ENCODE measurements at places on chromosomes 13 and 19.

GRCh38 chr13:100089465-100090032 is 656 bp downstream of the PCCA start:
- peak; percentile 47 for DNase-seq

- peak; percentile 81 for DNase-seq
These were observed 2.7 kb upstream of the CNN1 start for GRCh38 chr19:11535792-11536595.

- DNase-seq: no peak
These were observed 10.0 kb downstream of the KCNC3 start for GRCh38 chr19:50319156-50319555.

GRCh38 chr13:104779311-104779993 is 1713.2 kb upstream of the SLC10A2 start:
- DNase-seq: no peak

DNA sequence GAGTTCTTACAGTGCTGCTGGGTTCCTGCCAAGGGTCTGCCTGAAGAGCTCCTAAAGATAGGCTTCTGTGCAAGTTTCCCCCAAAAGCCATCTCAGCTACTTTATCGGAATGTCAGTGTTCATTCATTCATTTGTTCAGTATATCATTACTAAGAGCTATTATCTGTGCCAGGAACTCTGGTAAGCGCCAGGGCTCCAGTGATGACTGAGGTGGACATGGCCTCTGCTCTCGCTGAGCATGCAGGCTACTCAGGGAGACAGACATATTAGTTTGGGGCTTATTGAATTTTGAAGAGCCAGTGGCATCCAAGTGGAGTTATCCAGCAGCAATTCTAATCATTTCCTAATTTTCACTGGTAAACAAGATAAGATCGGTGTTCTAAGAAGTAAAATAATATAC is 65.8 kb downstream of the DGKH start:
- DNase-seq: no peak

DNA sequence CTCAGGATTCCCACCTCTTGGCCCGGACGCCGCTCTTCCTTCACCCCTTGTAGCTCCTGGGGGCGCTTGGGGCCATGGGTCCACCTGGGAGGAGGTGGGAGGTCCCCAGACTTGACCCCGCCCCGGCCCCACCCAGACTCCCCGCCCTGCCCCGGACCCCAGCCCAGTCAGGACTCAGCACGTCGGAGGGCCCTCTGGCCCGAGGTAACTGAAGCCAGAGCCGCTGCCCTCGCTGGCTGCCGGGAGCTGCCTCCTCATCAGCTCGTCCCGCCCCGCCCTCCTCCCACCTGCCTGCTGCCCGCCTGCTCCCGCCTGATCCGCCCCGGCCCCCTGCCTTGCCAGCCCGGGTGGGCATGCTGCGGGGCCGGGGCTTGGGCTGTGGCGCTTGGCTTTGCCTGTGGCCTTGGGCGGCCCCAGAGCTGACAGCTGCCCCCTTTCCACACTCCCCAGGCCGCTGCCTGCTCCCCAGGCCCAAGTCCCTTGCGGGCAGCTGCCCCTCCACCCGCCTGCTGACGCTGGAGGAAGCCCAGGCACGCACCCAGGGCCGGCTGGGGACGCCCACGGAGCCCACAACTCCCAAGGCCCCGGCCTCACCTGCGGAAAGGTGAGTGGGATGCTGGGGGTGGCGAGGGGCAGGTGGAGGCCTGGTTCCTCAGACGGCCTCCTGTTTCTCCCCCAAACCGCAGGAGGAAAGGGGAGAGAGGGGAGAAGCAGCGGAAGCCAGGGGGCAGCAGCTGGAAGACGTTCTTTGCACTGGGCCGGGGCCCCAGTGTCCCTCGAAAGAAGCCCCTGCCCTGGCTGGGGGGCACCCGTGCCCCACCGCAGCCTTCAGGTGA is 9.4 kb downstream of the ARHGAP33 start:
- DNase-seq: no peak

- DNase-seq: no peak
These were observed 123.8 kb downstream of the NDFIP2 start for GRCh38 chr13:79604752-79605151.

DNA sequence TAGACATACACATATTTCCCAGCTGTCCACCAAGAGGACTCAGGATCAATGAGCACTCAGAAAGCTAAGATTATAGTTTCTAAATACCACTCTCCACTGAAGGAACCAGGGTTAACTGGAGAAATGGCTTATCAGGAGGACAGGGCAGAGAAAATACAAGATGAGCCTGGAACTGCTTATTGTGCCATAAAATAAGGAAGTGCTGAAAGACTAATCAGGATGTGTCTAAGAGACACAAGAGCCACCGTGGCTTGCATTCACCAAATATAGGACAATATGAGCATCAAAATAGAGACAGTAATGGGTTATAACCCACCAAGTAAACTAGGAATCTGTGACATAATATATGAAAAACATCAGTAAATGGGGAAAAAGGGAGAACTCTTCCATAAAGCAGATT is 32.8 kb downstream of the KLF12 start:
- DNase-seq: no peak

- no peak for DNase-seq
These were observed 6.4 kb downstream of the LGALS4 start for GRCh38 chr19:38806371-38806770.

DNA sequence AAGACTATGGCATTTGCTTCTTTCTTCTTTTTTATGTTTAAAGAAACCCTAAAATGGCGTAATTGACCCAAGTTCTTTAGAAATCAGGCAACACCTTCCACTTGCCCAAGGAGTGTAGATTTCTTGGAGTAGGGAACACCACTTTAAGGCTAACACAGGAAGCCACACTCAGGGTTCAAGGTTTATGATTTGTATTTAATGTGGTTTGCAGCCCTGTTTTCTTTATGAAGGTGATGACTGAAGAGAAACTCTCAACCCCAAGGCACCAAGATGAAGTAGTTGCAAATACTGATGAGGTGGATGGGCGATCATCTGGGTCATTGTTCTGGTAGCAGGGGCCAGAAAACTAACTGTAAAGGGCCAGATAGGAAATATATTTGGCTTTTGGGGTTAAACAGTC is 101.1 kb downstream of the DLEU7 start:
- no peak for DNase-seq

GRCh38 chr19:56594446-56594782 is 688 bp upstream of the ZNF71 start:
- no peak for DNase-seq

- no peak for DNase-seq
These were observed 30.5 kb downstream of the ZIC5 start for GRCh38 chr13:99941086-99941485.

GRCh38 chr19:16094360-16095070 is 17.2 kb upstream of the RAB8A start:
- no peak for DNase-seq

- DNase-seq: no peak
These were observed 30.2 kb downstream of the C2CD4C start for GRCh38 chr19:378706-379105.

DNA sequence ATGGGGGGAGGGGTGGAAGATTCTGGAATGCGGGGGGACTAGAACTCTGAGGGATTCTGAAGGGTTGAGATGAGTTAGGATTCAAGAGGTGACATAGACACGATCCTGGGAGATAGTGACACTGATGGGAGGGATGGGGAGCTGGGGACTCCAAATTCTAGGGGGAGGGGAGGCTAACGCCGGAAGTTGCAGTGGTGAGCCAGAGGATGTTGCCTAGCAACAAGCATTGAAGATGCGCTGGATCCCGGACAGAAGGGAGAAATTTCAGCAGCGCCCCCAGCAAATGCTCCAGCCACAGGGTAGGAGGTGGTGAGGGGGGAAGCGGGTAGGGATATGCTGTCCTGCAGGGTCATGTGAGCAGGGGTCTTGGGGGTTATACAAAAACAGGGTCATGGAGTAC is 6.9 kb upstream of the LTBP4 start:
- DNase-seq: no peak

GRCh38 chr19:19040417-19040816 is 7.0 kb downstream of the ARMC6 start:
- DNase-seq: no peak

GRCh38 chr19:7450243-7451223 is 38.3 kb downstream of the PEX11G start:
- DNase-seq: no peak

DNA sequence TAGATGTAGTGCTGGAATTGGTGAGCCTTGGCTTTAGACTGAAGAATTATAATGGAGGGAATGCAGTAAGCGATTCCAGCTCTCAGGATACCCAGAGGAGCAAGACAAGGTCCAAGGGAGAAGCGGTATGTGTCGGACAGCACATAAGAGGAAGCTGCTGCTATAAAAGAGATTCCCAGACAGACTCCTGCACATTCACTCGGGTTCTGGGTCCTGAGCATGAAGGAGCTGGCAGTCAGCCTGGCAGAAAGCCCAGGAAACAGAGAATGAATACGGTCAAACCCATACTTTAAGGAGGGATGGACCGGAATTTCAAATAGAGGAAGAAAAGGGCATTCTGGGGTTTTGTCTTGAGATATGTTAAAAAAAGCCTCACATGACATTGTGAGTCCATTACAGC is 308.3 kb downstream of the DNAJC15 start:
- no peak for DNase-seq

DNA sequence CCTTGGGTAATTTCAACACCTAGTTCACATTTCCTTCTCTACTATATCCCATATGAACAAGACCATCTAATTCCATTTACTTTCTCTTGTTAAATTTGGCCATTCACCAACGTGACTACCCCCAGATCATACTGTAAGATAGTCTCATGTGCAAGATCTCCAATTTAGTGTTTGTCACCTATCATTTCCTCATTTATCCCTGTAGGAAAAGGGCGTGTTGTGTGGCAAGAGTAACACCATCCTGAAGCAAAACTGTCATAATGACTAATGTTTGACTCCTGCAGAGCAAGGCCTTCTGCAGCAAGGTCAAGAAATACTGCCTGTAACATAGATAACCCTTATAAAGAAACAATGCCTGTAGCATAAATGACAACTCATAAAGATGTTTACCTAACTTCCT is 51.3 kb downstream of the SUCLA2 start:
- no peak for DNase-seq

GRCh38 chr19:34579281-34580054 is 97.5 kb downstream of the SCGB2B2 start:
- no peak for DNase-seq

GRCh38 chr19:27709496-27709895 is 1503.5 kb downstream of the UQCRFS1 start:
- no peak for DNase-seq

DNA sequence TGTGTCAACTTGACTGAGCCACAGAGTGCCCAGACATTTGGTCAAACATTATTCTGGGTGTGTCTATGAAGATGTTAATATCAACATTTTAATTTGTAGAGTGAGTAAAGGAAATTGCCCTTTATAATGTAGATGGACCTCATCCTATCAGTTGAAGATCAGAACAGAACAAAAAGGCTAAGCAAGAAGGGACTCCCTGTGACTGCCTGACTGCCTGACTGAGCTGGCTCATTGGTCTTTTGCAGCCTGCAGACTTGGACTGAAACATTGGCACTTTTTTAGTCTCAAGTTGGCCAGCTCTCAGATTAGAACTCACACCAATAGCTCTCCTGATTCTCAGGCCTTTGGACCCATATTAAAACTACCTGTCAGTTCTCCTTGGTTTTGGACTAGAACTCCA is 600.4 kb upstream of the SLITRK6 start:
- DNase-seq: no peak

GRCh38 chr19:35476149-35476548 is 14.1 kb downstream of the KRTDAP start:
- DNase-seq: no peak

DNA sequence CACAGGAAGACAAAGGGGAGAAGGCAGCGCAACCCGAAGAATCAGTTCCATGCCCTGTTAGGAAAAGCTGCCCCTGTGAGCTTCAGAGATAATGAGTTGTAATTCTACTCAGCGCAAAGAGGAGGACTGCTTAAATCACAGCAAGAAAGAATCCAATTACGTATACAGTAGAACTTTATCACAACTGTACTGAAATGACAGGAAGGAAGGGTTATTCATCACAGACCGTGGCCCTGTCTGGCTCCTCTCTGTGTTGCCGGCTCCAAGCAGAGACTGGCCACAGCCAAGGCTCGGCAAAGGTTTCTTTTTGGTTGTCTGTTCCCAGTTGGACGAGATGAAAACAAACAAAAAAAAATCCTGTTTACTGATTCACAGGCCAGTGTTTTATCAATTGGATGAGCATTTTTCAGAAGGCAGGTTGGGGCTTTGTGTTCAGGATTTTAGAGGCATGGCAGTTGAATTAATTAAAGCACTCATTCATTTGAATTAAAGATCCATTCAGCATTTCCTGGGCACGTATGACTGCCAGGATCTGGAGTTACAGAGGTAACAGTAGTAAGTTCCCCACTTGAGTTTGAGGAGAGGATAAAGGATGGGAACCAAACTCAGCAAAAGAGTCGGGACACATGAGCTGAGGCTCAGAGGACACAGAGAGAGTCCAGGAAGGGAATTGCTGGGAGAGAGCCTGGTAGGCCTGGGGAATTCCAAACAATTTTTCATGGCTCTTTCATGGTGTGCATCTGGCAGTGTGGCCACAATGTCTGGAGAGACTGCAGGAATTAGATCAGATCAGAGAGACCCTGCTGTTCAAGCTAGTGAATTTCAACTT is 341.0 kb downstream of the DNAJC15 start:
- no peak for DNase-seq

Data from T-helper 1 cell (primary cell).